ENCODE measurements at places on chromosomes 11 and 22. TPM values are rescaled to one million over a fixed set of nuclear protein-coding genes. Genes with fewer than 3 reads are reported as not detected.

The DKK3 gene
- 189 TPM for total RNA-seq

The MMP7 gene
- total RNA-seq: not detected

The RCOR2 gene
- total RNA-seq: 1.8 TPM

The DGCR6 gene
- total RNA-seq: 0.86 TPM

The RIC3 gene
- not detected for total RNA-seq

The OR52N4 gene
- total RNA-seq: not detected

The TYR gene
- total RNA-seq: not detected

The OR51B4 gene
- total RNA-seq: not detected

Measured in GM23248 (cell line).